ENCODE measurements at places on chromosomes 12 and 14.

- DNase-seq = peak; percentile 69
Observed at GRCh38 chr12:95623554-95624170, 72.4 kb upstream of the USP44 start.

GRCh38 chr14:22836301-22837113 lies at the start of gene MMP14:
TSS of gene MMP14 (plus strand) at chr14:22836585. CDS start at chr14:22836818, 233 bp downstream.
- DNase-seq = peak; percentile 32

DNA sequence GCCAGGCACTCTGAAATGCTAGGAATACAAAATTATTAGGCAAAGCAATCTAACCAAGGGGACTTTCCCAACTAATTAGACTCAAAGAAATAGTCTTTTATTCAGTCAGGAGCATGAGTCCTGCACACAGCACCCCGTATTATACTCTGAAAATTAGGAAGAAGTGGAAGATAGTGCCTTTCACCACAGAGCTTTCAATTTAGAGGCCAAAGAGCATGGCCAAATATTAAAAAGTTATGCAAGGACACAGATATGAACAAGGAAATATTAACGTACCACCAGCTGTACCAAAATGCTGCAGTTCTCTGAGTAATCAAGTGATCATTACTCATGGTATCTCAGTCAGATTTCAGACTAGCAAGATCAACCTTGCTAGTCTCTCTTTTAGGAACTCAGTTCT lies 22.6 kb upstream of the MDM2 start:
- no peak for DNase-seq

- peak; percentile 61 for DNase-seq
Observed at GRCh38 chr14:76761136-76761959, at the start of gene VASH1. TSS of gene VASH1 (plus strand) at chr14:76761468. CDS start at chr14:76762822, 1,354 bp downstream.

DNA sequence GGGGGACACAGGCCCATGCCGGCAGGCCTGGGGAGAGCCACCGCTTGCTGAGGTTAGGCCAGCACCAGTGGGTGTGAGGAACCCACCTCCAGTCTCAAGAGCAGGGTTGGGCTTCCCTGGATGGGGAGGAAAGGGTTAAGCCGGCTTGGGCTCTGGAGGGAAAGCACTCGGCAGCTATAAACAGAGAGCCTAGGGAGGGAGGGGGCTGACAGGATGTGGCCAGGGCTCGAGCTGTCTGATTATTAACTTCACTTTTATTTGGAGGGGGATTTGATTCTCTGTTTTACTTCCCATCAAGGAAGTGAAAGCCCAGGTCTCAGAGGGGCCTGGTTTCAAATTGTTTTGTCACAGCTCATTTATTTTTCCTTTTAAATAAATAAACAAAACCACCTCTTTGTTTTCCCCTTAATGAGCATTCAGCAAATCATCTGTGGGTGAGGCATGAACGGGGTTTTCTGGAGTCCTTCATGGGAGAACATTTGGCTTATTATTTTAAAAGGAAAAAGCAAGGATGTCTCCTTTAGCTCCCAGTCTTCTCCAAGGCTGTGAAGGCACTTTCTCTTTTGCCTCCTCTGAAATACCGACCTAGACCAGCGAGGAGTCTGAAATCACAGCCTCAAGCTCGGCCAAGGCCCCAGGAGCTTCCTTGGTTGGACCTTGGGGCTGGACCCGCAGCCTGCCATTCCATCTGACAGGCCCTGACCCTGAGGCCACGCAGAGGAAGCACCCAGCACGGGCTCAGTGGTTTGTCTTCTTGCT lies 21.9 kb upstream of the ZFP36L1 start:
- DNase-seq = peak; percentile 53

Data from LoVo (cell line).